ENCODE measurements at places on chromosomes 13 and 19.

GRCh38 chr19:4937060-4937459, 27.8 kb downstream of the UHRF1 start:
- DNase-seq: no peak

DNA sequence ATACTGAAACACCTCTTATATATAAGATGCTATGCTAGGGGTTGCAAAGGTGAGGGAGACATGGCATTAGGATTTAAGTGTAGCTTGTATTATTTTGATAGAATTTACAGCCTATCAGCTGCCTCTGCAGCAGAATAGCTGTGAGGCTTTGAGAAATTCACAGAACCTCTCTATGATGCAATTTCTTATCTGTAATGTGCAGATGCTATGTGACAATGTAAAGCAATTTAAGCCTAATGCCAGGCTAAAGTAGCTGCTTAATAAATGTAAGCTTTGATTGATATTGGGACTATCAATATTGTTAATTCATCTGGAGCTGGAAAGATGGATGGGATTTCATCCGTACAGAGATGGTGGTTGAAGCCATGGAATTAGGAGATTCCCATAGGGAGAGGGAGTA, 1.6 kb downstream of the ADGRE3 start:
- no peak for DNase-seq

DNA sequence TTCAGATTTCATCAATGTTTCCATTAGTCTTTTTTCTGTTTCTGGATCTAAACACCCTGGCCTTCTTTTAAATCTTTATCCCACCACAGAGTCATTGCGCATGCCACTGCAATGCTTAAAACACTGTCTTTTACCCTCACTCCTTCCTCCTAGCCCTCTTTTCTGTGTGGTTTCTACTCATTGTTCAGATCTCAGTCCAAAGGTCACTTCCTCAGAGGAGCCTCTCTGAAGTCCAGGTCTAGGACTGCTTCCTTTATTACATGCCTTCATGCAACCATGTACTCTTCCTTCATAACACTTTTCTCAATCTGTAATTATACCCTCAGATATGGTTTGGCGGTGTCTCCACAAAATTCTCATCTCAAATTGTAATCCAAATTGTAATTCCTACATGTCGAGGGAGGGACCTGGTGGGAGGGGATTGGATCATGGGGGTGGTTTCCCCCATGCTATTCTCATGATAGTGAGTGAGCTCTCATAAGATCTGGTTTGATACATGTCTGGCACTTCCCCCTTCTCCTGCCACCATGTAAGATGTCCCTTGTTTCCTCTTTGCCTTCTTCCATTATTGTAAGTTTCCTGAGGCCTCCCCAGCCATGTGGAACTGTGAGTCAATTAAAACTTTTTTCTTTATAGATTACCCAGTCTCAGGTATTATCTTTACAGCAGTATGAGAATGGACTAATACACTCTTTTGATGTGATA, 808.9 kb downstream of the DIAPH3 start:
- DNase-seq: no peak

- no peak for DNase-seq
Observed at GRCh38 chr19:10418485-10419199, 1.7 kb upstream of the PDE4A start.

DNA sequence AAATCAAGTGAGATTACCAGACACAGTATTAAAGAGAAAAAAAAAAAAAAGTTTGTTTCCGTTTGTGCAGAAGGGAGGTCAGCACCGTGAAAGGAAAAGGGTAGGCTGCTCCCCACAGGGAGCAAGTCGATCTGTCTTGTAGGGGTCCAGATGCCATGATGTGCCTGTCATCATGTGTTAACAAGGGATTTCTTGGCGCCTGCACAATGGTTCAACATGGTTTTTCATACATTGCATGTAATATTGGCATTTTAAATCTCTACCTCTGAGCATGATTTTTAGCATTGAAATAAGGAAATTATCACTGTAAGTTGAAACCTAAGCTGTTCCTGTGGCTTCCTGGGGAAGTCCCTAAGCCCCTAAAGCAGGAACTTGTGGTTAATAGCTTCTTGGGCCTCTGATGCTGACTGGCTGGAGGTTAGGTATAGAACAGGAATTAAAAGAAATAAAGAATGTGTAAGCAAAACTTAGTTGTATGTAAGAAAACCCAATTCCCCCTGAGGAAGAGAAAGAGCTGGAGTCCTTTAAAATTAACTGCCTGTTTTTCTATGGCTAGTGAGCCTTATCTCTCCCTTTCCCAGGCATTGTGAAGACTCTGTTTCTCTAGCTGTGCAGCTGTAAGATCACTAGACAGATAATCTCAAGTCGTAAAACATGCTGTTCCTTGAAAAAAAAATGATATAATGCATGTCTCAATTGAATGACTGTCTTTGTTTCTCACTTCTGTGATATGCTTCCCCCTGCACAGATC, 7.4 kb upstream of the FCGBP start:
- DNase-seq: peak; percentile 31

DNA sequence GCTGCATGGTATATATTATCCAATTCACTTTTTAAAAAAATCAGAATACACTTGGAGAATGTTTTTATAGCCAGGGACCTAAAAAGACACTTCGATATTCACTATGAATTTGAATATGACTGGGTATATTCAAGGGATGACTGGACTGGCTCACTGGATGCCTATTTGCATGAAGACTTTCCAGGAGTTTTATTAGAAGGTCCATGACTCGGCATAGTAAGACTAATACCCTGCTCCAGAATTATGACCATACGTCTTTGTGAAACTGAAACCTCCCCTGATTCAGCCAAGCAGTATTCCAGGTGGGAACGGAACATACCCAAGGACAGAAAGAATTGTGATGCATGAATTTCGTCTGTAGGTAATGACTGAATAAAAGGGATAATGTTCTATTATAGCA, 3.9 kb upstream of the FAM216B start:
- no peak for DNase-seq

- DNase-seq: no peak
Observed at GRCh38 chr13:108708921-108709320, 79.5 kb downstream of the MYO16 start.

DNA sequence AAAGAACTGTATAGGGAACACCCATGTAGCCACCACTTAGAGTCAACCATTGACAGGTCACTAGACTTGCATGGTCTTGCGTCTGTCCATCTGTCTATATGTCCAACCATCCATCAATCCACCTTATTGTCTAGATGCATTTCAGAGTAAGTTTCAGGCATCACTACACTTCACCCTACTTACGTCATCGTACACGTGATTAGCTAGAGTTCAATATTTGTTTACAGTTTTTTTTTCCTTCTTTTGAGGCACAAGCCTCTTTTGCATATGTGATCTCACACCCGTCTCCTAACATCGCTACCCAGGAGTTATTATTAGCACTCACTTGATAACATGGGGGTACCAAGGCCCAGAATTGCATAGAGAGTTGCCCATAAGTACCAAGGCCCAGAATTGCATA, 6.9 kb downstream of the CACNG7 start:
- DNase-seq: no peak

DNA sequence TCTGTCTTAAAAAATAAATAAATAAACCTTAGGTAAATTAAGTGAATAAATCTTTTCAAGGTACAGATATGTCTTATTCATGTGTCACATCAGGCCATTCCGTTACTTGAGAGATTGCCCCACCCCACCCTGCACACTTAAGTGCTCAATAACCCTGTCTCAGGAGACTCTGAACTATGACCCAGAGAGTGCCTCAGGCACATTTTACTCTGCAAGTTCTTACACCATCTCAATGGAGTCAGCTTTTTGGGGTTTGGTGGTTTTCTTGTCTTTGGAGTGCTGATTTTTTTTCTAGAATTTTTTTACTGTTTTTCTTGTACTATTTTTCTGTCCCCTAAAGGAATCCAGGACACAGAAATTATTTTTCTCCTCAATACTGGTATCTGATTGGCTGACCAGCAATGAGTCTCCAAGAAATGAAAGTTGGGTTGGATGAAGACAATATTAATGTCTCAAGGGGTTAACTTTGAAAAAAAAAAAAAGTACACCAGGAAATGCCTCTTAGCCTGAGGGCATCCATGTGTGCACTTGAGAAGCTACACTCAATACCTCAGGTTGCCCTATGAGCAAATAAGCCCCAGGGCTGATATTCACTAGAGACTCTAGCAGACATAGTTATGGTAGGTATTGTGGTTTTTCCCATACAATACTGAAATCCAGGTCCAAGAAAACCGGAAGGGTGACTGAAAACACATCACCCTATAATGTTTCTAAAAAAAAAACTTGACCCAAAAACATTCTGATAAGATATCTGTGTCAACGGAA, 114.6 kb upstream of the ZNF91 start:
- no peak for DNase-seq

GRCh38 chr13:44622708-44623107, 46.6 kb upstream of the TSC22D1 start:
- DNase-seq: no peak

DNA sequence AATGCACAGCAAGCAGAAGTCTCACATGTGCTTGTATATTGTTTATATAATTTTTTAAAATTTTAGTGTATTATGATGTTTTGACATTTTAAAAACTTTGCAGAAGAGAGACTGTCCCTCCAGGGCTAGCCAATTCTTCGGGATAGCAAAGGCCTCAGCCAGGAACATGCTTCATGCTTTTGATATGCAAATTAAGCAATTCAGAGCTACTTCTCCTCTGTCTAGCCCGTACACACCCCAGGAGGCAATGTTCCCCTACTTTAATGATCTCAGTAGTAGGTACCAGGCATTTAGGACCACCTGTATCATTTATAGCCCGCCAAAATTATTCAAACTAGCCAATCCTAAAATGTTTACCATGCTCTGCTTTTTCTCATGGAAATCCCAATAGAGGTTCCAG, 1116.2 kb downstream of the OLFM4 start:
- DNase-seq: no peak

GRCh38 chr19:47323872-47324271, 8.1 kb upstream of the C5AR2 start:
- DNase-seq: no peak

DNA sequence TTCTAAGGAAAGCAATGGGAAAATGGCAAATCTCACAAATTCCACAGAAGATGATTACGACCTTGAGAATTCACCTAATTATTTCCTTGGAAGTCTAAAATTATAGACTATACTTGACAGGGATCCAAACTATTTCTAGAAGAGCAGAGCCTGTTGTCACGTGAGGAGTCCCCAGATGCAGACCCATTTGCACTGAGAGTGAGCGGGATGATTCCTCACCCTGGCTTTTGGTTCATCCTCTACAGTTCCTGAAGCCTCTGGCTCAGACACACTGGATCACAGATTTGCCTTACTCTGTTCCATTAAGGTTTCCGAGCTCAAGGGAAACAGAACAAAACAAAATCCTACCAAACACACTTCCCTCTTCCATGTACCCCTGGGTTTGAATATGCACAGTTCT, 23.0 kb upstream of the CYSLTR2 start:
- no peak for DNase-seq

DNA sequence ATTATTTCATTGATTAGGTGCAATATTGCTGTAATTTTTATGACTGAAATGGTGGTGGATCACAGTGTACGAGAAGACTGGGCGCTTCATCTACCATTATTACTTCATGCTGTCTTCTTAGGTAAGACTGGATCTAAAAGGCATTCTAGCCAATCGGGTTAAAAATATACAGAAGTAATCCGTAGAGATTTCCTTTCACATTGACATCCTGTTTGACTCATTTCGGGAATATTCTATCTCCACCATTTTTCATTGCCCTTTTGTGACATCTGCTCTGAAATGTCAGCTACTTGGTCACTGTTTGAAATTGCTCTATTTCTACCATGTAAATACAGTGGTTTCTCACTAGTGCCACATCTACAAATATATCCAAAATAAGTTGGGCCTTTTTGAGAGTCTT, 90.2 kb downstream of the ZAR1L start:
- DNase-seq: no peak

- DNase-seq: no peak
Observed at GRCh38 chr19:30064348-30064699, 122.3 kb downstream of the URI1 start.

- DNase-seq: no peak
Observed at GRCh38 chr13:105016266-105016665, 1519.2 kb downstream of the EFNB2 start.

- DNase-seq: no peak
Observed at GRCh38 chr13:41313659-41314197, 2.7 kb downstream of the NAA16 start.

GRCh38 chr19:56097306-56097705, 23.8 kb downstream of the ZNF787 start:
- DNase-seq: no peak

DNA sequence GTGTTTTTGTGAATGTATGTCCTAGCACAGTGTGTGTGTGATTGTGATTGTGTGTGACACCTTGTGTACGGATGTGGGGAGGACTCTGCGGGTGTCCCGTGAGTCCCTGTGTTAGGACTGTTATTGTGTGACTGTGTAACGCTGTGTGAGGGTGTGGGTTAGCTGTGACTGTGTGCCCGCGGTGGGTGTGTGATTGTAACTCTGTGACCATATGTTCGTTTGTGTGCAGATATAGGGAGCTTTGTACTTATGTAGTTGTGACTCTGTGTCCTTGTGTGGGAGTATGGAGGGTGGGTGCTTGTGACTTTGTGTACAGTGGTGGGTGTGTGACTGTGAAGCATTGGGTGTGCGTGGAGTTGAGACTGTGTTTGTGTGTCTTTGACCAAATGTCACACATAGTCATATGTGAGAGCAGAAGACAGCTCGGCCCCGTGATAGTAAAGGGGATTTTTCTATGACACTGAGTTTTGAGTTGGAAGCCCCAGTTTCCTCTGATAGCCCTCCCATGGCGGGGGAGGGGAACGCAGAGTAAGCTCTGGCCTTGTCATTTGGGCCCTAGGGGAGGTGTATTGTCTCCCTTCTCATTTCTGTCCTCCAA, 949 bp upstream of the ZNF260 start:
- no peak for DNase-seq

- no peak for DNase-seq
Observed at GRCh38 chr19:10422046-10422461, 1.7 kb downstream of the PDE4A start.

DNA sequence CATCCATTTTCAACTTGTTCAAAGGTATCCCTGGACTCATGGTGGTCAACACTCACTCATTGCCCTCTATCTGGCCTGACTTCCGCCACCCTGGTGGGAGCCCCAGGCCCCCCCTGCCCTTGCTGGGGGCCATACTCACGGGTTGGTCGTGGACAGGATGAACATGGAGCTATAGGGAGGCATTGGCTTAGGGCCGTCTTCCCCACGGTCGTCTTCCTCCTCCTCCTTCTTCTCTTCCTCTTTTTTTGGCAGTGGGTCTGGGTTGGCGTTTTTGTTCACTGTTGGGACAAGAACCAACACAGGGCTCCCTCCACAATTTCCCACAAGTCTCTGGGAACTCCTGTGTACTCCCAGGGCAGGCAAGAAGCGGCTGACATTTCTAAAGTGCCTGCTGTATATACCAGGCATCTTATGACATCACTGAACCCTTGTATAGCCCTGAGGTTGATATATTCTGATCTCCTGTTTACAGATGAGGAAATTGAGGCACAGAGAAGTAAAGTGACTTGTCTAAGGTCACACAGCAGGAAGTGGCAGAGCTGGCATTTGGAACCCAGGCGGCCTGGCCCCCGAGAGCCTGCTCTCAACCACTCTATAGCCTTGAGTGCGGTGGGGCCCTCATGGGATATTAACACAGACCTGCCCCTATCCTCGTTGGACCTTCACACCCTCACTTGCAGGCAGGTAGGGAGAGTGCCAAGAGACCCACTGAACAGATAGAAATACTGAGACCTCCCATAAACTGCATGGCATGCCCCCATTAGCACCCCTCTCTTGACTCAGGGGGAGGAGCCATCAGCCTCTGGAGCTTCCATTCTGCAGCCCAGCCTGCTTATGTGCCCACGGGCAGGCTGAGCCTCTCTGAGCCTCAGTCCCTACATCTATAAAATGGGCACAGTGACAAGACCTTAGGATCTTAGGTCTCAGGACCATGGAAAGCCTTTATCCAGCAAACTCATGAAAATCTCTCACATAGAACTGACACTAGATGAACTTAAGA, 135.0 kb downstream of the IER2 start:
- no peak for DNase-seq

All from activated effector memory CD4-positive, alpha-beta T cell treated with Interleukin-2 at 50 U/mL for 16 hours (primary cell).